Aorta (tissue), 5 donors: ENCODE measurements at places on chromosomes 5 and 9. TPM values are rescaled to one million over a fixed set of nuclear protein-coding genes. Genes with fewer than 3 reads are reported as not detected.

- no peaks in the 10 kb centered on the region for H3K27me3 ChIP-seq
- H3K4me3 ChIP-seq: peak overlapping the region; percentile 94
- H3K36me3 ChIP-seq: no peaks in the 10 kb centered on the region
- peak; percentile 90 for DNase-seq
- H3K27ac ChIP-seq: peak overlapping the region; percentile 94
Observed at GRCh38 chr5:134526483-134527155, 1.1 kb downstream of the JADE2 start.

GRCh38 chr5:29983528-29984155 lies 1209.8 kb upstream of the CDH6 start:
- DNase-seq: no peak
- no peaks in the 10 kb centered on the region for H3K36me3 ChIP-seq
- H3K4me1 ChIP-seq: no peaks in the 10 kb centered on the region
- H3K27me3 ChIP-seq: no peaks in the 10 kb centered on the region
- H3K4me3 ChIP-seq: no peak overlapping the region
- no peak overlapping the region for H3K27ac ChIP-seq

DNA sequence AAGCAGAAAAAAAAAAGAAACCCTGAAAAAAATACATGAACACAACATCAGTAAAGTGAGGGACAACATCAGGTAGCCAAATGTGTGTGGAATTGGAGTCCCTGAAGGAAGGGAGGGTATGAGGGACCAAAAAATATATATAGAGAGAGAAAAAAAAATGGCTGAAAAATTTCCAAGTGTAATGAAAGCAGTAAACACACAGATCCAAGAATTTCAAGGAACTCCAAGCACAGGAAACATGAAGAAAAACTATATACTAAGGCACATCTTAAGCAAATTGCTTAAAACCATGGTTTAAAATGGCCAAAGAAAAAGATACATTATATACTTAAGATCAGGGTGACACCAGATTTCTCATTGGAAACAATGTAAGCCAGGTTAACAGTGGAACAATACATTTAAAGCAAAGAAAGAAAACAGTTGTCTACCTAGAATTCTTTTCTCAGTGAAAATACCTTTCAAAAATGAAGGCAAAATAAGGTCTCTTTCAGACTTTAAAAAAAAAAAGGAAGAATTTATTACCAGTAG lies 24.4 kb upstream of the ABL1 start:
- H3K27me3 ChIP-seq: no peaks in the 10 kb centered on the region
- H3K4me3 ChIP-seq: no peak overlapping the region
- H3K27ac ChIP-seq: no peak overlapping the region
- no peaks in the 10 kb centered on the region for H3K36me3 ChIP-seq
- no peaks in the 10 kb centered on the region for H3K4me1 ChIP-seq
- no peak for DNase-seq

ZBED3 gene
- 11.3 TPM for total RNA-seq

- no peak overlapping the region for H3K27ac ChIP-seq
- DNase-seq: no peak
- H3K4me3 ChIP-seq: no peak overlapping the region
- H3K36me3 ChIP-seq: no peaks in the 10 kb centered on the region
- no peaks in the 10 kb centered on the region for H3K27me3 ChIP-seq
Observed at GRCh38 chr5:87361536-87362213, 51.1 kb downstream of the CCNH start.

DNA sequence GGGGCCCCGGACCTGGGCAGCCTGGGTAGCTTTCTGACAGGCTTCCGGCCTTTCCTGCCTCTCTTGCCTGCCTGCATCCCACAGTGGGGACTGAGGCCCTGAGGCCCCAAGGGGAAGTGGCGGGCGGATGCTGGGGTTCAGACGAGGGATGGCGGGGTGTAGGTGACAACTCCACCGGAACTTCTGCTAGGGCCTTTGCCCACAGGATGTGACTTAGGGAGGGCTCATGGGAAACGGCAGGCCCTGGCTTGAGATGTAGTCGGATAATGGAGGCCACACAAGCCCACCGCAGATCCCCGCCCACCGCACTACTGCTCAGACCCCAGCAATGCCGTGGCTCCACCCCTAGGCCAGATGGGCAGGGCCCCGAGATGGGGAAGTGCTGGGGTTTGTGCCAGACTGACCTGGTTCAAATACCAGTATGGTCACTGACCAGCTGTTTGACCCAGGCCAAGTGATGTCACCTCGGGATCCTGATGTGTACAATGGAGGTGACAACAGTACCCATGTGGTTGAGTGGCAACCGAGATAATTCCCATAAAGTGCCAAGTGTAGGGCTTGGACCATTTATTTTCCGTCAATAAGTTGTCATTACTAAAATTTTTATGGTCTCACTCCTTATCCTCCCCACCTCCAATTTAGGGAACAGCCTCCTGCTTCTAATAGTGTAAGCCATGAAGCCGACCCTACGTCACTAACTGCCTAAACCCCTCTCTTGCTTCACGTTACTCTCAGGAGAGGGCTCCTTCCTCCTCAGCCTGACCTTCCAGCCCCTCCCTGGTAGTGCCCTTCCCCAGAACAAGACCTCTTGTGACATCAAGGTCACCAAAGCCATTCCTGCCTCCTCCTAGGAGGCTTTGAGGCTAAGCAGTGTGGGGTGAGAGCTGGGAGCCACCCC lies 2.5 kb upstream of the CDK9 start:
- H3K27ac ChIP-seq: no peak overlapping the region
- H3K4me3 ChIP-seq: no peak overlapping the region
- H3K27me3 ChIP-seq: no peaks in the 10 kb centered on the region
- H3K36me3 ChIP-seq: peaks cover 4% of the 10 kb centered on the region
- peak; percentile 80 for DNase-seq

GRCh38 chr5:178234750-178235587 lies 2.4 kb upstream of the PHYKPL start:
- no peak overlapping the region for H3K27ac ChIP-seq
- H3K4me3 ChIP-seq: no peak overlapping the region
- peak; percentile 89 for DNase-seq
- peaks cover 2% of the 10 kb centered on the region for H3K36me3 ChIP-seq
- no peaks in the 10 kb centered on the region for H3K27me3 ChIP-seq

N4BP3 gene
- 0.19 TPM for total RNA-seq

GFPT2 gene
- total RNA-seq: 60.1 TPM

GRCh38 chr9:125966466-125966865 lies 219.3 kb downstream of the PBX3 start:
- DNase-seq: no peak
- H3K36me3 ChIP-seq: peaks cover 3% of the 10 kb centered on the region
- no peaks in the 10 kb centered on the region for H3K4me1 ChIP-seq
- H3K4me3 ChIP-seq: no peak overlapping the region
- no peak overlapping the region for H3K27ac ChIP-seq

- no peak for DNase-seq
- H3K36me3 ChIP-seq: no peaks in the 10 kb centered on the region
- no peak overlapping the region for H3K4me3 ChIP-seq
- peaks cover 8% of the 10 kb centered on the region for H3K4me1 ChIP-seq
- no peaks in the 10 kb centered on the region for H3K27me3 ChIP-seq
Observed at GRCh38 chr9:71816916-71817451, 48.7 kb upstream of the CEMIP2 start.
